ENCODE measurements at places on chromosomes 12 and 14.

DNA sequence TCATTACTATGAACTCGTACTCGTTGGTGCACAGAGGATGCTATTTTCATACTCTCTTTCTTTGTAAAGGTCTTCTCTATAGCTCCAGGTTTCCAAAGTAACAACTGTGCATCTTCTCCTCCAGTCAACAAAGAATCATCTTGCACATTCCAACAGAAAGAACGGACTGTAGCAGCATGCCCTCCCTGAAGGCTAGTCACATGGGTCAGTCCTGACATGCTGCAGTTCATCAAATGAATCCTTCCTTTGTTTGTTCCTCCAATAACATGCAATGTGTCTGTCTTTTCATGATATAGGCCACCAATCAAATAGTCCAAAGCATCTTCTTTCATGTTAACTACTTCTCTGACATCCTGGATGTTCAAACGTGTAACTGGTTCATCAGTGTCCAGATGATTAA is 42.9 kb downstream of the WDR89 start:
- DNase-seq = no peak

GRCh38 chr14:36553656-36554260 is 28.7 kb downstream of the NKX2-8 start:
- no peak for DNase-seq

- DNase-seq = no peak
These were observed 80.0 kb downstream of the DRAM1 start for GRCh38 chr12:101957252-101957959.

GRCh38 chr14:47276931-47277330 is 398.5 kb downstream of the MDGA2 start:
- no peak for DNase-seq

GRCh38 chr12:56120158-56120846 is 2.2 kb downstream of the ZC3H10 start:
- no peak for DNase-seq

- DNase-seq = no peak
These were observed 4.7 kb downstream of the SOCS2 start for GRCh38 chr12:93577222-93577621.

GRCh38 chr14:100529561-100530031 is 57.6 kb downstream of the BEGAIN start:
- DNase-seq = no peak

DNA sequence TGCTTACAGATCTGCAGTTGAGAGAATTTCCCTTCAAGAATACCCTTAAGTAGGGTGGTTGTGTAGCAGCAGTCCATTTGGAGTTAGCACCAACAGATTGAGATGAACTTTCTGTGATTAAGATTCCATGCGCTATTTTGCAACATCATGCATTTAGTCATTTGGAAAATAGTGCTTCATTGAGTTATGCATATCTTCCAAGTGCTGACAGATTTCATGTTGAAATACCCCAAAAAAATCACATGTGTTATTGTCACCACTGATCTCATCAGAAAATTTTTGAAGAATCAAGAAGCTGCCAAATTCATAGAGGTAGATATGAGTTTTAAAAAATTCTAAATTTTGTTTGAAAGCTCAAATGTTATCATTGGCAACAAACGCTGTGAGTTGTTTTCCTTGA is 35.5 kb upstream of the OSBPL8 start:
- no peak for DNase-seq

- no peak for DNase-seq
These were observed 252.1 kb upstream of the NAV3 start for GRCh38 chr12:77578466-77579220.

DNA sequence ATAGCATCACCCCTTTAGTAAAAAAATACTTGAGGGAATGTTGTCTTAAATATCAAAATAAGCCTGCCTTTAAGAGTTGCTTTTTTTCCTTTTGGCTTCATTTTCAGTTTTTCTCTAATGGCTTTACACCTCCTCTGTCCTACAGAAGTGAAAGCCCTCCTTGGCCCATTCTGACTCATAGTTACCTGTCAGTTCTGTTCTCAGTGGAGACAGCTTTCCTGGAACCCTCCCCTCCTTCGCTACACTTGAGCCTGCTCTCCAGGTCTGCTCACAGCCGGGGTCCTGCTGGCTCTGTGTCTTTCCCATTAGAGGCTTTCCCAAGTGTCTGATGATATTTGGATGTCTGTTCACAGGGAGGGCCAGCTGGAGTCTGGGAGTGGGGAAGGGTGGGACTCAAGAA is 84.0 kb downstream of the PELI2 start:
- DNase-seq = no peak

GRCh38 chr14:100469632-100470522 is 117.3 kb downstream of the BEGAIN start:
- DNase-seq = no peak

DNA sequence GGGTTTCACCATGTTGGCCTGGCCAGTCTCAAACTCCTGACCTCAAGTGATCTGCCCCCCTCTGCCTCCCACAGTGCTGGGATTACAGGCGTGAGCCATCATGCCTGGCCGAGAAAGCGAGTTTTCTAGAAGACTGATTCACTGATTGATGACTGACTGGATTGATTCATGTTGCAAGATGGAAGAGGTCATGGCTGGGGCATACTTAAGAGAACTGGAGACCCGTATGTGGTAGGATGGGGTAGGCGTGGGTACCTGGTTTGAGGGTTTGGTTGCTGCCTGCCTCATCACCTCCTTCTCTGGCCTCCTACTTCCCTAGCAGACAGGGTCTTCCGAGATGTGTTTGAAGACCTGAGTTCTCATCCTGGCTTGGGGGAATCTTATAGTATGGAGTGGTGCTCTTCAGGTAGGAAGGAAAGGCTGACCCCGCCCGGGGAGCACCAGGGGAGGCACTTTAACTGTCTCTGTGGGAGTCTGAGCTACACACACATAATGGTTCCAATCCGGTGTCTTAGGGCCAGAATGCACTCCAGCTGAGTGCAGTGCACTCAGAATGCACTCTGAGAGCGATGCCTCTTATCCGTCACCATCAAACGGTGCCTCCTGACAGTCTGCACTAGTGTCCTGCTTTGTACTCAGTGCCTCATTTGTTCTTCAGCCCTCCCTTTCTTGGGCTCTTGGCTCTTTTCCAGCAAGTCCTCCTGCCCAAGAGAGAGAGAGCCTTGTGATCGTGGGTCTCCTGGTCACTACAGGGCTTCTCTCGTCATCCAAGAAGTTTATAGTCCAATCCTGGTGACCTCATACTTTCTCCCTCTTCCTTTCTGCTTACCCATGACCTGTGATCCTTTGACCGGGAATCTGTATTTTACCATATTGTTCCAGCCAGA is 19.7 kb downstream of the PLEKHG3 start:
- no peak for DNase-seq

GRCh38 chr12:59834659-59835474 is 239.0 kb downstream of the SLC16A7 start:
- no peak for DNase-seq

DNA sequence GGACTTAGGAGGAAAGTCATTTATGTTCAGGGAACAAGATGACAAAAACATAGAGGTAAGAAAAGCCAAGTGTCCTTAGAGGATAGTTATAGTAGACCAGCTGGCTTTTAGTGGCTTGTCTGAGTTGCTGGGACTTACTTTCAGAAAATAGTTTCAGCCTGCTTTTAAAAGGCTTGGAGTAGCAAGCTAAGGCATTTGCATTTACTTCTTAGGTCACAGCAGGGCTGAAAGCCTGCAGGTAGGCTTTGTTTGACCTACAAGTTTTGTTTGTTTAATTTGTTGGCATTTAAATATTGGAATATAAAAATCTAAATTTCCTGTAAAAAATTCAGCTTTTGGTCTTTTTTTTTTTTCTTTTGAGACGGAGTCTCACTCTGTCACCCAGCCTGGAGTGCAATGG is 5.1 kb downstream of the ACSS3 start:
- no peak for DNase-seq

DNA sequence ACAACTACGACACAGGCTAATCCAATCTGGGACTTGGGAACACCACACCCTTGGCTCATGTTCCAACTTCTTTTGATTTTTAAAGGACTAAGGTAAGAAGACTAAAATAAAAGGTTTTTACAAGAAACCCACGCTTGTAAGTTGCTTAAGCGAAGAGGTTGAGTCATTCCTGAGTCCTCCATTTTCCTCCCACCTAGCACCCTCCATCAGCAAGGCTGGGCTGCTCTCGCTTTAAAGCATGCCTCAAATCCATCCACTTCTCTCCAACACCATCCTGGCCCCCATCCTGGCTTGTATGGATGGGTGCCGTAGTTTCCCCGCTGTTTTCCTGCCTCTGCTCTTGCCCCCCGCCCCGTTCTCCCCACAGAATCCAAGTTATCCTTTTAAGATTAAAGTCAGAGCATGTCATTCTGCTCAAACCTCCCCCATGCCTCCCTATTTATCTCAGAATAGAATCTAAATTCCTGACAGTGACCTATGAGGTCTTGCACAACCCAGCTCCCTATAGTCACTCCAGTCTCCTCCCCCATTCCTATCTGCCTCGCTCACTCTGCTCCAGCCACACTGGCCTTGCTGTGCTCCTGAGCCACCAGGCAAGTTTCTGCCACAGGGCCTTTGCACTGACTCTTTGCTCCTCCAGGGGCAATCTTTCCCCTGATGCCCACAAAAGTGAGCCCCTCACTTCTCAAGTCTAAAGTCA is 34.5 kb downstream of the SCARB1 start:
- DNase-seq = no peak

DNA sequence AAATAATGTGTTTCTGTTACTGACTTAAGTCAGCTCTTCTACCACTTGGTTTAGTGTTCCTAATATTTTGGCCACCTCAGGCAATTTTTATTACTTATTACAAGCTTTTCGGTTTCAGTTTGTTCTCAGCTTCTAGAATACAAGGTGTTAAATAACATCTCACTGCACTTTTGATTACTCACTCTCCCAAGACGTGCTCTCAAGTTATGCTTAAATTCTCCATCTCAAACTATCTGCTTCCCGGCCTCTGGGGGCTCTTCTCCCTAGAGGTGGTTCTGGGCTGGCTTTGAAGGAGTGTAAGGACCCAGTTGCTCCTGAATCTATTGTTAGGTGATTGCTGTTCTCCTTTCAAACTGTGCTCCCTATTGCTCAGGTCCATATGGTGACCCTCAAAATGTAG is 193.9 kb upstream of the DDHD1 start:
- DNase-seq = no peak

- DNase-seq = no peak
These were observed 334.5 kb upstream of the SEL1L start for GRCh38 chr14:81868172-81868571.

GRCh38 chr14:63899953-63900352 is 47.1 kb downstream of the SYNE2 start:
- no peak for DNase-seq

GRCh38 chr12:129325566-129325965 is 472.3 kb downstream of the GLT1D1 start:
- no peak for DNase-seq

DNA sequence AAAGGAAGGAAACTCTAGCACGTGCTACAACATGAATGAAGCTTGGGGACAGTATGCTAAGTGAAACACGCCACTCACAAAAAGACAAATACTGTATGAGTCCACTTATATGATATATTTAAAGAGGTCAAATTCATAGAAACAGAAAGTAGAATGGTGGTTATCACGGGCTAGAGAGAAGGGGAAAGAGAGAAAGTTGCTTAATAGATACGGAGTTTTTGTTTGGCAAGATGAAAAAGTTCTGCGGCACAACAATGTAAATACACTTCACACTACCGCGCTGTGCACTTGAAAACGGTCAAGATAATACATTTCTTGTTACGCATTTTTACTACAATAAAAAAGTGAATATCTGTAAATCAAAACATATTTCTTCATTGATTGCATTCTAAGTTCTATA is 37.3 kb downstream of the FBLN5 start:
- DNase-seq = no peak

- no peak for DNase-seq
These were observed 61.0 kb upstream of the ZDHHC17 start for GRCh38 chr12:76702946-76703345.

DNA sequence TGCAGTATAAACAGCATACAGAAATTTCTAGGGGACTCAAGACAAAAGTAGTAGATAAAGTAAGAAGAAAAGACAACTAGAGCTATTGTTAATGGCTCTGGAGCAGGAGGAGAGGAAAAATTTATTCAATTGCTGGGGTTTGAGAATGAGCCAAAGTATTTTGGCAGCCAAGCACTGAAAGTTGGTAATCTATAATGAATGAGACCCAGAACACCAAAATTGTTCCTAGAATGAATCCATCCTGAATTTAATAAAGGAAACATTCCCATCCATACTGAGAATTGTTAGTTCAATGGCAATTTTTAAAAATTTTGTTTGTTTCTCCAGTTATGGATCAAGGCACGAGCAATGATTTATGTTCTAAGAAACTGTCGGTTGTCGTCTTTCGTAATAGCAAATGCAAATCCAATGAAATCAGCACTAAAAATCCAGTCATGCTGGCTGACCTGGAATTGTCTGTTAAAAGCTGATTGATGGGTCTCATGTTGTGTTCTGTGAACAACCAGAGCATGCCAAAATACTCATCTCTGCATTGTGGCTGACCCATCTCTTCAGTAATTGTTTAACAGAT is 170.9 kb upstream of the LMNTD1 start:
- DNase-seq = no peak

DNA sequence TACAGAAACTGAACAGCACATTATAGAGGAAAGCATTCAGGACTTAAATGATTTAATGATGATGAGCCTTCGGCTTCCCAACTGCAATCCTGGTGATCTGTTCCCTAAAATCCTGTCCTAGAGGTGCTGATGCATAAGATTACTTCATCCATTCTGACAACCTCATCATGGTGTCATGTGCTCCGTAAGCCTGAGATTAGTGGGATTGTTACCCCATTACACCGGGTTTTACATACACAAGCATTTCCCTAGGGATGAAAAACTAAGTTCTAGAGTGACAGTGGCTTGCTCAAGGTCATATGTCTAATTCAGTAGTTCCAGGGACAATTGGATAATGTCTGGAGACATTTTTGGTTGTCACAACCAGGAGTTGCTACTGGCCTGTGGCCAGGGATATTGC is 2.5 kb upstream of the RNASE13 start:
- DNase-seq = no peak

DNA sequence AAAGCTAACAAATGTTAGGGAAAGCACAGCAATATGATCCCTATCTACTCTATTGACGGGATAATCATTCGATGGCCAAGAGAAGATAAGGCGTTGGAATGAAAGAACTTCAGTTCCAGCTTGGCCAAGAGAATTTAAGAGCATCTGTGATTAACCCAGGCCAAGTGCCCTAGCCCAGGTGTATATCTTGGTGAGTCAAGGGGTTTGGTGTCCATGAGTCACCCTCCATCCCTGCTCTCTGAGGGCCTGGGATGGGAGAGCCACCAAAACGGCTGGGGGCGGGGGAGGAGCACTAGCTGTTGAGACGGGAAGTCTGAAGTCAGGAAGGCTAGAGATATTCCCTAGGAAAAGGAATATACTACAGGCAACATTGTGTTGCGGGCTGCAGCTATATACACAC is 13.0 kb downstream of the TBPL2 start:
- DNase-seq = no peak

- no peak for DNase-seq
These were observed 512 bp downstream of the POU6F1 start for GRCh38 chr12:51217133-51217967.

- no peak for DNase-seq
These were observed 33.8 kb upstream of the VWF start for GRCh38 chr12:6158255-6158654.
